ENCODE measurements at places on chromosomes 11 and 22.

DNA sequence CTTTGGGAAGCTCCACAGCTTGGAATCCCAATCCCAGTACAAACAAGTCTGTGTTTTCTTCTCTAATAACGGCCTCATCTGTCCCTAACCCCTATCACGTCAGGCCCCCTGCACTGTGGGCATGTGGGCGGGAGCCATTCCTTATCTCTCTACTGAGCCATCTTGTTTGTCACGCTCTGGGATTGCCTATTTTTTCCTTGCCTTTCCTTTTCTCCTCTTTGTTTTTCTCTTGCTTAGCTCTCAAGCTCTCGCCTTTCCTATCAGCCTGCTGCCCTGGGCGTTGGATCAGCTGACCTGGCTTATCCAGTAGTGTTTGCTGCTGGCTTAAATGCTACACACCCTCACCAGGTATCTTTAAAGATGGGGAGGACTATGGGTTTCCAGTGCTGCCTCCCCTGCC lies 35.8 kb downstream of the ARHGAP1 start:
- no peak for DNase-seq

DNA sequence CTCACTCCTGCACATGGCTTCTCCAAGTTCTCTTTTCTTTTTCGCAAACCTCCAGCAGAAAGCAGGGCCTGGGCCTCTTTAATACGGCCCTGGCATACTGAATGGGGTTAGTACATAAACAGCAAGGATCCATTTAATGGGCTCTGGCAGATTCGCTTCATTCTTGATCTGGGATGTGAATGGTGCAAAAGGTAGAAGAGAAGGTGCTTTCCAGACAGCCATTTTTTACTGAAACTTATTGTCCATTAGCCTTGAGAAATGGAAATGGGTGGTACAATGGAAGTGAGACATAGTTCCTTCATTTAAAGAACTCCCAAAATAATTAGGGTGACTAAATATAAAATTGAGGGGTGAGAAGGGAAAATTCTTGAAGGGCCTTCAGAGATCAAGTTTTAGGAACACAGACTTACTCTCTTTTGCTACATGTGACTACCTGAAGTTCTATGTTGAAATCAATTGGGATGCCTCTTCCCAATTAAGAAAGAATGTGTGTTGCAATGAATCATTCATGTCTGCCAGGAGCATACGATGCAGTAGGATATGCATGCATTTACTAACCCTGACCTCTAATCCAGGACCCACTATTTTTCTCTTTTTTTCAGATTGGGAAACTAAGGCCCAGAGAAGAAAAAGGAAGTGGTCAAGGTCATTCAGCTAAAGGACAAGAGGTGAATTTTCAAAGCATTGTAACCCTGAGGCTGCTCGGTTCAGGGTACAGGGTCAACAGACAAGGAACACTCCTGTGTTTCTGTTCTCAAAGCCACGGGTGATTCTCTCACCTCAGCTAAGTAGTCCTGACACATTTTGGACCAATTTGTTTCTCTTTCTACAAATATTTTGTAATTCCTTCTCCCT lies 144.1 kb downstream of the BBOX1 start:
- no peak for DNase-seq

DNA sequence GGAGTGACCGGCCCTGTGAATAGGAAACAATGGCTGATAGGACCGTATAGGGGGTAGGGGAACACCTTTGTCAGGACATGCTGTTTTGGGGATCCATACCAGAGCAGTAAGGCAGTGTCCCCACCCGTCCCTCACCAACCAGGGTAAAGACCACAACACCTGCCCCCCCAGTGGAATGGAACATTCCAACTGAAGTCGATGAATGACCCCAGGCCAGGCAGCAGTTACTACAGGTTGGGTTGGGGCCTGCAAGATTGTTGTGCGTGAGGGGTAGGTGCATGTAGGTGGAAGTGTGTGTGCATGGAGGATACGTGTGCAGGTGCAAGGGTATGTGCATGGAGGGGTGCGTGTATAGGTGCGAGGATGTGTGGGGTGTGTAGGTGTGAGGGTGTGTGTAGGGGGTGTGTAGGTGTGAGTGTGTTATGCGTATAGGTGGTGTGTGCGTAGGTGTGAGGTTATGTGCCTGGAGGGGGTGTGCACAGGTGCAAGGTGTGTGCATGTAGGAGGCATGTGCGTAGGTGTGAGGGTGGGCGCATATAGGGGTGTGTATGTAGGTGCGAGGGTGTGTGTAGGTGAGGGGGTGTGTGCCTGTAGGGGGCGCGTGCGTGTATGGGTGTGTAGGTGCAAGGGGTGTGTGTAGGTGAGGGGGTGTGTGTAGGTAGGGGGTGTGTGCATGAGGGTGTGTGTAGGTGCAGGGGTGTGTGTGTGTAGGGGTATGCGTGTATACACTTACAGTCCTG lies 32.9 kb downstream of the PISD start:
- DNase-seq = no peak

- no peak for DNase-seq
Observed at GRCh38 chr11:75230621-75231020, 10.0 kb upstream of the TPBGL start.

DNA sequence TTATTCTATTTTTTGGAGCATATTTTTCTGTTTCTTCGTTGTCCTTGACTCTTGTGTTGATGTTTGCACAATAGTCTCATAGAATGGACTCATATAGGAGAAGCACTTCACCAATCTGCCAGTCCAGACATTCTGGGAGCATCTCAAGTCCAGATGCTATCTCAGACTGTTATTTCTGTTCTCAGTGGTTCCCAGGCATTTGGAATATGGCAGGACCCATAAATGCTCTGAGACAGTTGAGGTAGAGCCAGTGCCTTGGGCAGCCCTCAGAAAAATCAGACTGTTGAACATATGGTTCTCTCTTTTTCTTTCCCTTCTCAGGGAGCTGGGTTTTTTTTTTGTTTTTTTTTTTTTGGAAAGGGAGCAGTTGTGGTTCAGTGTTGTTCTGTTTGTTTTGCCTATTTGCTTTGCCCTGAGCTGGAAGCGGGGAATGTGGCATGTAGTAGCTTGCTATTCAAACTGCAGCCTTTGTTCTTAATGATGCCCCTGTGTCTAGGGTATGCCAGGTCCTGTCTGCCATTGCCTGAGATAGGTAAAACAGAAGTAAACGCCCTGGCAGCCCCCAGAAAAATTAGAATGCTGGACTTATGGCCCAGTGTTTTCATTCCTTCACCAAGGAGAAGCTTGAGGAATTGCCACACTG lies 3.7 kb upstream of the MS4A2 start:
- DNase-seq = no peak

DNA sequence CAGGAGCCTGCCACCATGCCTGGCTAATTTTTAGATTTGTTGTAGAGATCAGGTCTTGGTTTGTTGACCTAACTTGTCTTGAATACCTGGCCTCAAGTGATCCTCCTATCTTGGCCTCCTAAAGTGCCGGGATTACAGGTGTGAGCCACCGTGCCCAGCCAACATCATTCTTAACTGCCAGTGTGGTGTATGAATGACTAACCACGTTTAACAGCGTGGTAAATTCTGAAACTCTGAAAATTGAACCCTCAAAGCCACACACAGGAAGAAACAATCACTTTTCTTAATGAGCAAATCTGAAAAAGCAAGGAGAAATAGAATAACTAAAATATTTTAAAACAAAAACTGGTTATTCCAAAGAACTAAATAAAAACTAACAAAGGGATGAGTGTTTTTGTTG lies 7.4 kb downstream of the TMEM9B start:
- no peak for DNase-seq

- no peak for DNase-seq
Observed at GRCh38 chr22:33030923-33031525, 27.2 kb downstream of the SYN3 start.

DNA sequence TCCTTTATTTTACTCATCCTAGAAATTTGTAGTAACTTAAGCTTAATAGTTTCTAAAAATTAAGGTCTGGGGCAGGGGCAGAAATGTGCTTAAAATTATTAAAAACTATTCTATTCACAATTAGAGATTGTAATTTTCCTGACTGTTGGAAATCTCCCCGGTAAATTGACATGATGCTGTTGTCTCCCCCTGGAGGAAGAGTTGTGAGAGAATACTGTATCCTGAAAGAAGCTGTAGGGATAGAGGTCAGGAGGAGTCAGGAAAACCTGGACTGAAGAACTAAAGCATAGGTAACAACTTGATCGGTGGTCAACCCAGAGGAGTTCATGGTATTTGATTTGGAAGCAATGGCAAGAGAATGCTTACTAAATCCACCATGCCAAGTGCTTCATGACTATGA lies 16.2 kb upstream of the ESAM start:
- no peak for DNase-seq

DNA sequence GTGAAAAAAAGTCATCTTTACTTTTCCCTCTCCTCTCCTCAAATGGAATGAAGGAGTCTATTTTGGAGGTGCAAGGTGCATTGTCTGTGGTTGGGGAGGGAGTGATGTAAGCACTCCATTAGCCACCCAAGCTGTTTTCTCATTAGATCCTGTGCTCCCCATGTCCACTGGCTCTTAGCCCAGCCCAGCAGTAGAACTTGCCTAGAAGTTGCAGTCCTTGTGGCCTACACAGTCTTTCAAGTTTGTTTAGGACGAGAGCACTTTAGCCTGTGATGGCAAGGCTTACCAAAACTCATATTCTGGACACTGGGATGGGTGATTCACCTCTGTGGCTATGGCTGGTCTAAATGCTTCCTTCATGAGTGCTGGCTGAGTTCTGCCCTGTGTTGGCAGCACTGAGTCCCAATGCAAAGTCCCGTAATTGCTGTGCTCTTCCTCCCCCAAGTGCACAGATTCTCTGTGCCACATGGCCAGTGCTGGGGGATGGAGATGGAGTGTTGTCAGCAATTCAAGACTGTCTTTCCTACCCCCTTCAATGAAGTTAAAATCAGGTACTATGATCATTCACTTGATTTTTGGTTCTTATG lies 15.8 kb downstream of the SLC22A25 start:
- DNase-seq = no peak

GRCh38 chr11:95705485-95706124 lies 84.0 kb downstream of the FAM76B start:
- DNase-seq = peak; percentile 92

DNA sequence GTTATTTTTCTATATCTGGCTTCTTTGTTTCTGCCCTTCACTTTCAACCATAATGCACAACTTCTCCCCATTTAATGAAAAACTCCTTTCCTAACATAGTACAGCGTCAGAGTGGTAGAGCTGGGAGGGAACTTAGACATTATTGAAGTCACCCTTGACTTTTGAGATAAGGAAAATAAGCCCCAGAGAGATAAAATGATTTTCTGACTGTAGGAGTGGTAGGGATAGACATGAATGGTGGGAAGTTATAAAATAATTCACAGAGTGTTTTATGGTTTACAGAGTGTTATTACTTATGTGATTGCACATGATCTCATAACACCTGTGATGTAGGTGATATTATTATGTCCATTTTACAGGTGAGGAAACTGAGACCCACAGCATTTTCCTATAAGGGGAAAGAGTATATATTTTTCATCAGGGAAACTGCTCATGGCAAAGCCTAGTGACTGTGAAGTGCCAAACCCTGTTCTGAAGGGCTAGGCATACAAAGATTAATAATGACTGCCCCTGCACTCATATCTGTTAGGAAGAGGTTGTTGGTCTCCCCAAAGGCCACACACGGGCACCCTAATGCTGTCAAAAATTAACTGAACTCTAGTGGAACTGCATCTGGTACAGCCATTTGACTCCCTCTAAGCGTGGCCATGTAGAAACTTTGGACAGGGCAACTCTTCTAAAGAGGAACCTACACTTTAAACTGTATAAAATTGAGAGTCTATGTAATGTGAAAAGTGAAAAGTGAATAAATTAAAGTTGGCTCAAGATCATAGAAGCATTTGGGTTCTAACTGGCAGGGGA lies 61.1 kb upstream of the PICALM start:
- DNase-seq = no peak

GRCh38 chr11:65169164-65169641 lies 830 bp upstream of the SPDYC start:
- DNase-seq = no peak

DNA sequence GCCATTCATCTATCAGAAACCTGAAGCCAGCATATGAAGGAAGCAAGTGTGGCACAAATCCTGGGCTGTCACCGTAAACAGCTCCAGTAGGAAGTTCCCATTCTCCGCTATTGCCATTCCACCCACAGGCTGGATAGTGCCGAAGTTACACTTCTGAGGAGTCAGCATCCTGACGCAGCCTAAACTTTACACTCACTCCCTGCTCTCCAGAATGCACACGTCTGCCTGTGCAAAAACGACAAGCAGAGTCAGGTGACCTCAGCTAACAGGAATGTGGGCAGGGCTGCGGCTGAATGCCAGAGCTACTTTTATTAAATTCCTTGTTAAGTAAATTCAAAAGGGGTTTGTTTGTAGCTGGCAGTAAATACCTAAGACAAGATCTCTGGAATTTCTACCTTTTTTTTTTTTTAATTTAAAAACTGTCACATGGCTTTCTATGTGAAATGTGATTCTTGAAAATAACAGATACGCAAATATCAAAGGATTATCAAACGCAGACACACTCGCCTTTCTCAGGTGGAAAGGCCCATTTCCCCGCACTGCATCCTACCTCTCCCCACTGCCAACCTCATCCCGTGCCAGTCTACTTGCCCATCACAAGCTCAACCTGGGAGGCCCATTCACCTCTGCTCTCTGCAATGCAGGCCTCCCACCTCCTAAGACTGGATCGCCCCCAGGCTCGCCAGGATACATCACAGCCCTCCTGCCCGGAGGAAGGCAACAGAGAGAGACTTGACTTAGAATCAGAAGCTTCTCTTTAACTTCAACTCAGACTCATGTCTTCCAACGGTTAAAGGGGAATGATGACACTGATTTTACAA lies 33.5 kb downstream of the NFRKB start:
- DNase-seq = no peak

DNA sequence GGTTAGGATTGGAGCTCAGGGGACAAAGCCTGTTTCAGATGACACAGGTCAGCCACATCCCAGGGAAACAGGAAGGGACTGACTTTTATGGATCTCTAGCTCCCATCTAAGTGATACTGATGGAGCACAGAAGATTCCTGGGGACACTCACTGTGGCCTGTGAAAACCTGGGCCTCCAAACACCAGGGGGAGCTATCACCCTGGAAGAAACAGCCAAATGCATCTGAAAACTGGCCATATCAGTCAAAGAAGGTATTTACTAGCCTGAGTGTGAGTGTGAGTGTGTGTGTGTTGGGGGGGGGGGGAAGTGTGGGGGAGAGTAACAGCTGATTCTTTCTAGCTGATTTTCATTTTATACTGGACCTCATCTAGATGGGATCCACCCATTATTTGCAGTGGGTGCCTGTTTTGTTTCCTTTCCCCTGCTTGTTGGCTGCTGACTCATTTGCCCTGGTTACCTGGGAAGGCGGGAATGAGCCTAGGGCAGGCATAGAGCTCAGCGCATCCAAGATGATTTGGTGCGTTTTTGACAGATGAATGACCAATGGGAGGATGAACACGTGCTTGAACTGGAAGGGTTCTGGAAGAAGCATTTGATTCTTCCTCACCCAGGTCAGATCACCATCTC lies 284.0 kb downstream of the KIRREL3 start:
- DNase-seq = peak; percentile 6

Data from CD4-positive, alpha-beta T cell treated with Interleukin-15 for 4 hours (primary cell).